ENCODE measurements at places on chromosomes 16 and 17. TPM values are rescaled to one million over a fixed set of nuclear protein-coding genes. Genes with fewer than 3 reads are reported as not detected.

- no peak overlapping the region for H3K4me3 ChIP-seq
- no peaks in the 10 kb centered on the region for H3K27me3 ChIP-seq
- H3K4me1 ChIP-seq = peaks cover 2% of the 10 kb centered on the region
- peak; percentile 66 for DNase-seq
Measured at GRCh38 chr16:85420501-85421337, 192.4 kb upstream of the GSE1 start.

- H3K27ac ChIP-seq = no peak overlapping the region
- no peak for DNase-seq
- no peaks in the 10 kb centered on the region for H3K4me1 ChIP-seq
- H3K36me3 ChIP-seq = no peaks in the 10 kb centered on the region
- H3K4me3 ChIP-seq = no peak overlapping the region
Measured at GRCh38 chr16:59905131-59905530, 1171.0 kb upstream of the GOT2 start.

DNA sequence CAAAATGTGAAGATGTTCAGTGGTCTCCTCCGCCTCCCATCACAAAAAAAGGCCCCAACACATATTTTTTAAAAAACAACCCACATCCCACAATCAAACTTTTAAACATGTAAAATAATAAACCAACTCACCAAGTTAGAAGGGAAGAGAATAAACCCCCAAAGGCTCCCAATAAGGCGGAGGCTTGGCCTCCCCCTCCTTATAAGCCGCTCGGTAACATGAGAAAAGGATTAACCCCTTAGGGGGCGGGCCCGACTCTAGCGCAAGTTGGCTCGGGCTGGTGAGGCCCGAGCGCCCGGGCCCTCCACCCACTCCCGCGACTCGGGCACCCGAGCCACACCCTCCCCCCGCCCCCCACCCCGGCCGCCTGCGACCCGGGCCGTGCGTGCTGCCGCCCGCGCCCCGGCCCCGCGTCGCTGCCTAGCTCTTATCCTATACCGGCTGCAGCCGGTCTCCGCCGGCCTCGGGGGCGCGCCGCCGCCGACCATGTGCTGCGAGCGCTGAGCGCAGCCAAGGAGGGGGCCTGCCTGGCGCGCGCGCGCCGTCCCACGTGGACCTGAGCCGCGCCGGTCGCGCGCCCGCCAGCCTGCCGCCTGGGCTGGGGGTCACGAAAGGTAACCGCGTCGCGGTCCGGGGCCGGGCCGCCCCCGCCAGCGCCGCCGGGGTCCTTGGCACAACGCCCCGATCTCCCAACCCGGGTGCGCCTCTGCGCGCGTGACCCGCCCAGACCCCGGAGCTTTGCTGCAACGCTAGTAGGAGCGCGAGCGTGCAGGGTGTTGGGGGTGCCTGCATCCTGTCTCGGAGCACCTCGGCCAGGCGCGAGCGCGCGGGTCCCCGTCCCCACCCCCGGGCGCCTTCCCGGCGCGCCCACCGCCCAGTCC lies at the start of the genes ARSG and SLC16A6:
ARSG (plus strand) TSS at position 541 of the 881 bp plus-strand sequence. CDS start 15,999 bp downstream, outside the sequence.
SLC16A6 (minus strand) TSS at position 173 of the 881 bp plus-strand sequence. CDS start 12,807 bp downstream, outside the sequence.
- peaks cover 6% of the 10 kb centered on the region for H3K36me3 ChIP-seq
- H3K4me3 ChIP-seq = peak within 1 kb of the TSS; percentile 86
- peaks cover 51% of the 10 kb centered on the region for H3K4me1 ChIP-seq
- H3K27me3 ChIP-seq = no peaks in the 10 kb centered on the region

Gene ADORA2B
- total RNA-seq = 4.2 TPM

Gene HOXB6
- total RNA-seq = 0.62 TPM

DNA sequence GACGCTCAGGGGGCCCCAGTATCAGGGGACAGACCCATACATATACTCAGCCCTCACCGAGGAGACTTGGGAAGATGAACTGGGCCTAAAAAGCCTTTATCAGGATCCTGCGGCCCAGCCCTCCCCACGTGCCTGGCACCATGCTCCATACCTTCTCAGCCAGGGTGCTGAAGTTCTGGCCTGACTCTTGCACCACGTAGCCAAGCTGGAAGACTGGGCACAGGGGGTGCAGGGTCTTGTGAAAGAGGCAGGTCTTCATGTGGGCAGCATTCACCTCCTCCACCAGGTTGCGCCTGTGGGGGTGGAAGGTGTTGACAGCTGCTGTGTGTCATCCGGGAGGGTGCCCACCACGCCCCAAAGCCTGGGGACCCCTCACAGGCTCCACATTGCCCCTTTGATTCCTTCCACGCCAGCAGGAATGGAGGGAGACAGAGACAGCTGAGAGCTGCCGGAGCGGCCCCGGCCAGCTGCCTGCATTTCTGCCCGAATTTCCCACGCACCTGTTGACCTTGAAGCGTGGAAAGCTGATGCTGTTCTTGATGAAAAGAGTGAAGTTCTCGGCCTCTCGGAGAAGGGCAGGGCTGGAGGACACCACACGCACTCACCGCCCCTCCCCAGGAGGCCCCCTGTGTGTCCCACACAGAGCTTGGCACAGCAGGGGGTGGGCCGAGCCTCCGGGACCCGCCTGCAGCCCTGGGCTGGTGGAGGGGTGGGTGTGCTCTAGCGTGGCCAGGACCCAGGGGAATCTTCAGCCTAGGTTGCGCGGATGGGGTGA lies 10.4 kb upstream of the CAMKK1 start:
- no peaks in the 10 kb centered on the region for H3K4me1 ChIP-seq
- no peaks in the 10 kb centered on the region for H3K27me3 ChIP-seq
- no peak overlapping the region for H3K27ac ChIP-seq

Gene TBC1D26
- total RNA-seq = 0.23 TPM

Gene DBNDD1
- total RNA-seq = 0.43 TPM

Gene SLC13A2
- not detected for total RNA-seq

GRCh38 chr17:50725769-50726655 lies 6.6 kb downstream of the LUC7L3 start:
- H3K4me1 ChIP-seq = peaks cover 36% of the 10 kb centered on the region
- H3K36me3 ChIP-seq = peaks cover 29% of the 10 kb centered on the region
- DNase-seq = no peak
- H3K4me3 ChIP-seq = no peak overlapping the region
- no peaks in the 10 kb centered on the region for H3K27me3 ChIP-seq

- peaks cover 50% of the 10 kb centered on the region for H3K4me1 ChIP-seq
- H3K27me3 ChIP-seq = no peaks in the 10 kb centered on the region
- H3K27ac ChIP-seq = peak overlapping the region; percentile 88
- H3K4me3 ChIP-seq = no peak overlapping the region
- H3K36me3 ChIP-seq = no peaks in the 10 kb centered on the region
- no peak for DNase-seq
Measured at GRCh38 chr17:50328363-50329325, 17.3 kb upstream of the XYLT2 start.

Gene SNAI3
- 2.3 TPM for total RNA-seq

DNA sequence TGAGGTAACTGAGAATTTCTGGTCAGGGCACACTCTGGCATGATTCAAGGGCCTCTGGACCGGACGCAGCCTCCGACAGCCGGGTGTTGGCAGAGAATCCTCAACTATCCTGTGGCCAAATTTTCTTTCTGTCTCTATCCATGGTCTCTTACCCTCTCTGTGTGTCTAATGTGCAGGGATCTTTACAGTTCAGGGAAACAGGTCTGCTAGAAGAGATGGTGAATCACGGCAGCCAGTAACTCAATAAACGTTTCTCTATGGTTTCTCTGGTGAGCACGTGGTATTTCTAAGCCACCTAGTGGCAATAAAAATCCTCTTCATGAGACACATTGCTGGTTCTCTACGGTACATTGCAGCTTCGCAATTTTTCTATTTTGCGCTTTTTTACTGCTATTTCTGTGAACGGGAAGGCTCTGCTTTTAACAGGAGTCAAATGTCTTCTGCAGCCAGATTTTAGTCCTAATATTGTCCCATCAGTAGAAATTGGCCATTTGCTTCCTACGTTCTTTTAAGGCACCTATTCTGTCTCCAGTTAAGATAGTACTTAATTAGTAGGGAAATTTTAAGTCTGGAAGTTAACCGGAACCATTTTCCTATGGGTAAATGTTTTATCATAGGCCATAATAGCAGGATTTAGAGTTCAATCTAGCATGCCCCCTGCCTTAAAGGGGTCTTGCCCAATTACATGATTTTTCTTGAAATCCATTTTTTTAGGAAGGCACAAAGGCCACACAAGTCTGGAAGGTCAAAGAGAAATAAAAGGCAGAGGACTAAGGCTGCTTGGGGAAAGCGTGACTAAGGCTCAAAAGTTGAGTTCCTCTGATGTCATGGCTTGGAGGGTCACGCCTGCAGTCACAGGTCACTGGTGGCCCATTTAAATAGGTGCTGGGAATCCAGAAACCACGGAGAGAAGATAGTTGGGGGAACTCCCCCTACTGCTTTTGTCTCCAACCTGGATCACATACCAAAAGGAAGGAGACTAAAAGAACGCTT lies 31.5 kb downstream of the QPRT start:
- no peaks in the 10 kb centered on the region for H3K36me3 ChIP-seq
- peak; percentile 22 for DNase-seq
- H3K4me3 ChIP-seq = no peak overlapping the region
- H3K27ac ChIP-seq = no peak overlapping the region
- H3K4me1 ChIP-seq = peaks cover 5% of the 10 kb centered on the region

GRCh38 chr17:74002241-74002640 lies 201.2 kb upstream of the RPL38 start:
- no peak overlapping the region for H3K27ac ChIP-seq
- H3K36me3 ChIP-seq = no peaks in the 10 kb centered on the region
- H3K27me3 ChIP-seq = peaks cover 21% of the 10 kb centered on the region
- no peaks in the 10 kb centered on the region for H3K4me1 ChIP-seq
- no peak for DNase-seq

- no peaks in the 10 kb centered on the region for H3K36me3 ChIP-seq
- no peaks in the 10 kb centered on the region for H3K27me3 ChIP-seq
- peak overlapping the region; percentile 11 for H3K27ac ChIP-seq
- H3K4me1 ChIP-seq = peaks cover 8% of the 10 kb centered on the region
- H3K4me3 ChIP-seq = no peak overlapping the region
Measured at GRCh38 chr17:41801374-41802271, 10.1 kb downstream of the P3H4 start.

DNA sequence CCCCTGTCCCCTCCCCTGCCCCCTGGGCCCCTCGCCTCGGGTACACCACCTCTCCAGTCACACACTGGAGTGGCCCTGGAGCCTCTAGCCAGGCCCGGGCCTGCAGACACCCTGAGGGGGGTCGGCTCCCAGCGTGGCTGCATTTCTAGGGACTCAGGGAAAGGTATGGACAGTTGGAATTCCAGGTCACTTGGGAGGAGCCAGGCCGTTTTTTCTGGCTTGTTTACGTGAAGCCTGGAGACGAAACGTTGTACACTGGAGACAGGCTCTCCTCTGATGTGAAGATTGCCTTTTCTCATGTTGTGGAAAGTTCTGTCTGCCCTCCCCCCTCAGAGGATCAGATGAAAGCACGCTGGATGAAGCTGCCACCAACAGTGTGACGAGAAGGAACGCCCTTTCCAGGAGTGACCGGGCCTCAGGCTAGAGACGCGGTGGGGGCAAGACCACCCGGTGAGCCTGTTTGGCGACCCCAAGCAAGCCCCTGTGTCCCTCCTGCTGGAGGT lies 4.0 kb upstream of the PPP1R27 start:
- peaks cover 6% of the 10 kb centered on the region for H3K36me3 ChIP-seq
- H3K27ac ChIP-seq = no peak overlapping the region
- no peaks in the 10 kb centered on the region for H3K27me3 ChIP-seq
- no peak overlapping the region for H3K4me3 ChIP-seq

DNA sequence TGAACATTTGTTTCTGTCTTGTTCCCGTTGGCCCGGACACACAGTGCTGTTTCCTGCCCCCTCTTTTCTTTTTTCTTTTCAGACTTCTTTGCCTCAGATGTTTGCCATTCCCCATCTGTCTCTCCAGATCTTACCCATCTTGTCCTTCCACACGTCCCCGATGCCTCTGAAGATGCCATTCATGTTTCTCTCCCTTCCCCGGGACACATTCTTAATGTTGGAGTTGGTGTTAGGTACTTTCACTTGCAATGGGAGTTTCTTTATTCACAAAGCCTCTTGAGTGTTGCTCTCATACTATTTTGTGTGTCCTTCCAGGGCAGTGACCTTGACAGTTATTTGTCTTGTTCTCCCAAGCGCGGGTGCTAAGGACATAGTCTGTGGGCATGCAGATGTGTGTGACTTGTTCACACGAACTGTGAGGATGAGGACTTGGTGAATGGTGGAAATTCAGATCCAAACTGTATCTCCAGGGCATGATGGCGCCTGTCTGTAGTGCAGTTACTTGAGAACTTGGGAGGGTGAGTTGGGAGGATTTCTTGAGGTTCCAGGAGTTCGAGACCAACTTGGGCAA lies 8.3 kb downstream of the SEC14L1 start:
- no peak overlapping the region for H3K27ac ChIP-seq
- peaks cover 49% of the 10 kb centered on the region for H3K4me1 ChIP-seq
- H3K36me3 ChIP-seq = peaks cover 67% of the 10 kb centered on the region
- no peak overlapping the region for H3K4me3 ChIP-seq
- no peak for DNase-seq
- H3K27me3 ChIP-seq = no peaks in the 10 kb centered on the region

Gene KCNAB3
- total RNA-seq = 9.9 TPM

Gene KCNG4
- not detected for total RNA-seq

- peaks cover 7% of the 10 kb centered on the region for H3K36me3 ChIP-seq
- DNase-seq = no peak
- no peaks in the 10 kb centered on the region for H3K27me3 ChIP-seq
- no peak overlapping the region for H3K4me3 ChIP-seq
- no peaks in the 10 kb centered on the region for H3K4me1 ChIP-seq
- no peak overlapping the region for H3K27ac ChIP-seq
Measured at GRCh38 chr17:16327018-16327417, 26.3 kb downstream of the CENPV start.

DNA sequence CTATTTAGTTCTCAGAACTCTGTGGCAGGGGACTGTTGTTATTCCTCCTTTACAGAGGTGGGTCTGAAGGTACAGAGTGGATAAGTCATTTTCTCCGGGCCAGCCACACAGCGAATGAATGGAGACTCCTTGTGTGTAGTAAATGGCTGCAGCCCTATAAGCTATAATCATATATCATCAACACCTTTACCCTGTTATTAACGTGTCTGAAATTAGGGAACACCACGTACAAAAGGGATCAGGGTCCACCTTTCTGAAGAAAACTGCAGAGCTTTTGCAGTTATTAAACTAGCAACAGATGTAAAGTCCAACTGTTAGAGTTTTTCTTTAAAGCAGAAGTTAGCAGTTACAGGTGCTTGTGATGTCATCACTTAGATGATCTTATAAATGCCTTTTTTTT lies 696.7 kb downstream of the MAF start:
- H3K27me3 ChIP-seq = no peaks in the 10 kb centered on the region
- H3K36me3 ChIP-seq = no peaks in the 10 kb centered on the region
- H3K4me3 ChIP-seq = no peak overlapping the region
- peaks cover 25% of the 10 kb centered on the region for H3K4me1 ChIP-seq

DNA sequence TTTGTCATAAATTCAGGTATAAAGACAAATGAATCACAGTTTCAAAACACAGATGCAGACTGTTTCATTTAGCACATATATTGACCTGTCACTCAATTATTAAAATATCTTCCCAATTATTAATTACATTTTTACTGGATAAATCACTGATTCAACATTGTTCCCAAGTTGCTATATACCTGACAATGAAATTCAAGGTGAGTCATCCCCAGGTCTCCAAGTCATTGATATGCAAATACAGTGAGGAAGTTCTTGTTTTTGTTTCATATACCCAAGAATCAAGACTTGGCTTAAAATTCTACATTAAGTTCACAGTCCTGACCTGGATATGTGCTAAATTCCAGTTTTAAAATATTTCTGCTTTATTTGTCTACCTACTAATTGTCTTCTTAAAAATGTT lies 599.3 kb upstream of the PSMD7 start:
- no peaks in the 10 kb centered on the region for H3K36me3 ChIP-seq
- DNase-seq = no peak
- no peaks in the 10 kb centered on the region for H3K4me1 ChIP-seq
- H3K27me3 ChIP-seq = no peaks in the 10 kb centered on the region

Gene PRR35
- not detected for total RNA-seq

GRCh38 chr16:72819345-72819744 lies 228.6 kb downstream of the ZFHX3 start:
- H3K27me3 ChIP-seq = peaks cover 2% of the 10 kb centered on the region
- no peaks in the 10 kb centered on the region for H3K4me1 ChIP-seq
- DNase-seq = no peak
- H3K36me3 ChIP-seq = no peaks in the 10 kb centered on the region
- no peak overlapping the region for H3K4me3 ChIP-seq
- no peak overlapping the region for H3K27ac ChIP-seq

Gene CNGB1
- not detected for total RNA-seq

Gene FAM83G
- 14.0 TPM for total RNA-seq

Gene GP1BA
- not detected for total RNA-seq

Data from activated T-helper 2 cell treated with anti-CD3 and anti-CD28 coated beads, Interferon-gamma antibody, Interleukin-2, Interleukin-4, amounts not matched to agents 10 μg/mL and 5 μg/mL and 100 μg/mL, durations not matched to agents 14 hours and 24 hours and 36 hours (primary cell).